Suprapubic skin (tissue), 4 donors: ENCODE measurements at places on chromosomes 3 and 15.

- DNase-seq: no peak
Measured at GRCh38 chr3:188362405-188362831, 208.5 kb downstream of the LPP start.

- no peak for DNase-seq
Measured at GRCh38 chr3:183762304-183762703, 63.1 kb downstream of the MAP6D1 start.

DNA sequence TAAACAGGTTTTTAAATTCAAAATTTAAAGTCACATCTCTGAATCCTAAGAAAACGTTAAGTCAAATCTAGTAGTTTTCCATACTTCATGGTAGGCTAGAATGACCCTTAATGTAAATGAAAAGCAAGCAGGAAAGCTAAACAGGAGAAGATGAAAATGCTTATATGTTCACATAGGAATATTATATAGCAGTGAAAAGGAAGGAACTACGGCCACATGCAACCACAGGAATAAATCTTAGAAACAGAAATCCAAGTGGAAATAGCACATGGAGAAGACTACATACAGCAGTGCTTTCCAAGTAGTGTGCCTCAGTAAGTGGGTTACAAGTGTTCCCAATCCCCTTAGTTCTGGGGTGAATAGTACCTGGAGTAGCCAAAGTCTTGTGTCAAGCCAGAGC lies 296.2 kb downstream of the FHIT start:
- DNase-seq: no peak

- DNase-seq: no peak
Measured at GRCh38 chr3:33016846-33017405, 65.5 kb downstream of the CCR4 start.

DNA sequence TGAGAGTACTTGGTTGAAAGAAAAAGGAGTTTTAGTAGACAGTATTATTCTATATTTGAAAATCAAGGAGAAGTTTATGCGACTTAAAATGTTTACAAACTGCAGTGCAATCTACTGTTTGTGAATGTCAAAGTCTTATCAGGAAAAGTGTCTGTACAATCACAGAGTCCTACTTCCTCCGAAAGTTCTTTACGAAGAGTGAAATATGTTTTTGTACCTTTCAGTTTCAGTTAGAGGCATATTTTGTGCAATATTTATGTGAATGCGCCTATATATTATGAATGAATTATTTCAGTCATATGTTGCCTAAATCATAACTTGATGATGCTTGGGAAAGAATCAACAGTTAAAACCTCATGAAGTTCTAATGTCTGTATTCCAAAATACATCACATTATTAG lies 31.5 kb downstream of the NGRN start:
- DNase-seq: no peak

DNA sequence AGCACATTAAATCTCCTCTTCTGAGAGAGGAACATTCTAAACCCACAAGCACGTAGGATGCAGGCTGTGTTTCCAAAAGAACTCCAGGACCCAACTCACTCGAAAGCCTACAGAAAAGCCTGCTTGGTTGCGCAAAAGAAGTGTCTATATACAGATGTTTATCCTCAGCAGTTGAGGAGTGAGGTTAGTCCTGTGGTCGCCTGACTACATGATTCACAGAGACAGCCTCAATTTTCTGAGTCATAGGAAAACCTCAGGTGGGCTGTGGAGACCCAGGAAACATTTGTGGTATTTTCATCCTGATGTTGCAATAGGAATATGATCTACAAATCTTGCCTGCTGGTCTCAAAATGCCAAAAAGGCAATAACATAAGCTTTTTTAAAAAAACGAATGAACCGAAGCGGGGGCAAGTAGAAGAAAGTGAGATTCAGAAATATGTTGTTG lies 183.8 kb upstream of the THRB start:
- DNase-seq: no peak

GRCh38 chr15:92603278-92603677 lies 52.3 kb downstream of the FAM174B start:
- DNase-seq: no peak

DNA sequence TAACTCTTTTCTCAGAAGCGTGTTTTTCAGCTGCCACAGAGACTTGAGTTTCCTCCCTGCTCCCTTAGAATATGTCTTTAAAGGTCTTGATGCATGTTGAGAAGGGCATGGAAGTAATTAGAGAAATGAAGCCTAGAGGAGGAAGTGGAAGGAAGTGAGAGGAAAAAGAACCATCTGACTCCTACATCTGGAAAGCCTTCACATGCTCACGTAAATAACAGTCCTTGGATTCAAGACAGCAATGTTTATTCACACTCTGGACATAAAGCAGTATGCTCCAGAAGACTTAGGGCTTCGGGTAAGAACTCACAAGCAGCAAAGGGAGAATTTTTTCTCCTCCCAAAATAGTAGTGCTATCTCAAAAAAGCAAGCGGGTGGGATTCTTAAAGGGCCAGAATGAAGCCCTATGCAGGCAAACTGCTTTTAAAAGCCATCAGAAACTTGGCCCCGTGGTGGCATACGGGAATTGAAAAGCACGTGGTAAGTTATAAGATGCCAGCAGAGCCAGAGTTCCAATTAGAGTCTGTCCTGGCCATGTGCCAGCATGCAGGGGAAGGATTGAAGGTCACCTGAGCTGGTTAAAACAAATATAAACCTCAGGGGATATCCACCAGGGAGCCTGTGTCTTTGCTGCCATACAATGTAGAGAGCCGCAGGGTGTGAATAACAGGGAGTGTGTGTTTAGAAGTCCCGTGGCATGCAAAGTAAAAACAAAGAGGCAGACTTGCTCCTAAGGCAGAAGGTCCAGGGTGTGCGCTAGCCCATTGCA lies 380.8 kb upstream of the NDN start:
- no peak for DNase-seq

DNA sequence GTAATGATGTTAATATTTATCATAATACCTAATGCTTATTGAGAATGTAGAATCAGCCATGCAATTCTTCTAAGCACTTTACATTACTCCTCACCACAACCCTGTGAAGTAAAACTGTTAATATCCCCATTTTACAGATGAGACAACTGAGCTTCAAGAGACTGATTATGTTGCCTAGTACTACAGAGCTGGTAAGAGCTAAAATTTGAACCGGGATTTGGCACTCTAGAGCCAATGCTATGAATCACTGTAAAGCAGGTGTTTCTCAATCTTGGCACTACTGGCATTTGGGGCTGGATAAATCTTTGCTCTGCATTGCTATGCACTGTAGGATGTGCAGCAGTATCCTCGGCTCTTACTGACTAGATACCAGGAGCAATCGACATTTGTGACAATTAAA lies 367.7 kb downstream of the MAGI1 start:
- DNase-seq: no peak

- DNase-seq: no peak
Measured at GRCh38 chr3:178483704-178484103, 52.5 kb upstream of the KCNMB2 start.

DNA sequence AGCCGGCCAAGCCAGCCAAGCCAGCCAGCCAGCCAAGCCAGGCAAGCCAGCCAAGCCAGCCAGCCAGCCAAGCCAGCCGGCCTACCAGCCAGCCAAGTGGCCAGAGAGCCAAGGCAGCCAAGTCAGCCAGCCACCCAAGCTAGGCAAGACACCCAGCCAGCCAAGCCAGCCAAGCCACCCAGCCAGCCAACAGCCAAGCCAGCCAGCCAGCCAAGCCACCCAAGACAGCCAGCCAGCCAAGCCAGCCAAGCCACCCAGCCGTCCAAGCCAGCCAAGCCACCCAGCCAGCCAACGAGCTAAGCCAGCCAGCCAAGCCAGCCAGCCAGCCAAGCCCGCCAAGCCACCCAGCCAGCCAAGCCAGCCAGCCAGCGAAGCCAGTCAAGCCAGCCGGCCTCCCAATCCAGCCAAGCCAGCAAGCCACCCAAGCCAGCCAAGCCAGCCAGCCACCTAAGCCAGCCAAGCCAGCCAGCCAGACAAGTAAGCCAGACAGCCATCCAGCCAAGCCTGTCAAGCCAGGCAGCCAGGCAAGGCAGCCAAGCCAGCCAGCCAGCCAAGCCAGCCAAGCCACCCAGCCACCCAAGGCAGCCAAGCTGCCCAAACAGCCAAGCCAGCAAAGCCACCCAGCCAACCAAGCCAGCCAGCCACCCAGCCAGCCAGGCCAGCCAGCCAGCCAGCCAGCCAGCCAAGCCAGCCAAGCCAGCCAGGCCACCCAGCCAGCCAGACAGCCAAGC lies 200.5 kb downstream of the GOLGA6L6 start:
- peak; percentile 94 for DNase-seq

DNA sequence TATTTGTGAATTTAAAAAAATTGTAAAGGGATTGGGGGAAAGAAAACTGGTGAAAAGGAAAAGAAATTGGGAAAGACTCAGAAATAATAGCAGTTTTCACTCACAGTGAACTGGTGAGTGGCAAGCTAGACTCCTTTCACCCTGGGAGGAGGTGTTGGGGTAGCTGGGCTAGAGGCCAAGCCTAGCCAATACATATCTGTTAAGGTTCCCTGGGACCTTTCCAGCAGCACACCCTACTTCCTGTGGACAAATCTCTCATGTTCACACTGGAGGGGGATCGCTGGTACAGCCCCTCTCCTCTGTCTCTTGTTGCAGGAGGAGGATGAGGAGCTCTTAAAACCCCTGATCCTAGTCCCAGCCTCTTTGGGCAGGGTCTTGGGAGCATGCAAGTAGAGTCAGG lies 3.7 kb upstream of the RPP25 start:
- no peak for DNase-seq

DNA sequence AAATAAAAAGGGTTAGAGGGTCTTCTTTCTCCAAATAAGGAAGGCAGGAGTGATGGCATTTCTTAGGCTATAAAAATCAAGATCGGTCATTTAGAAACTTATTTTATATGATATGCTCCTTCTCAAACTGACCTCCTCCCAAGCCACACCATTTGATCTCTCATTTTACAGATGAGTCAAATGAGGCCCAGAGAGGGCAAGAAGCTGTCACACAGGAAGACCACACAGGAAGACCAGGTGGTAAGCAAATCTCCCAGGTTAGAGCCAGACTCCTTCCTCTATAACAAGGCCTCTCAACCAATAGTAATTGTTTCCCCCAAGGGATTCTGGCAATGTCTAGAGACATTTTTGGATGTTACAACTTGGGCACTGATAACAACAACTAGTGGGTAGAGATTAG lies 13.8 kb downstream of the TLE3 start:
- DNase-seq: no peak

DNA sequence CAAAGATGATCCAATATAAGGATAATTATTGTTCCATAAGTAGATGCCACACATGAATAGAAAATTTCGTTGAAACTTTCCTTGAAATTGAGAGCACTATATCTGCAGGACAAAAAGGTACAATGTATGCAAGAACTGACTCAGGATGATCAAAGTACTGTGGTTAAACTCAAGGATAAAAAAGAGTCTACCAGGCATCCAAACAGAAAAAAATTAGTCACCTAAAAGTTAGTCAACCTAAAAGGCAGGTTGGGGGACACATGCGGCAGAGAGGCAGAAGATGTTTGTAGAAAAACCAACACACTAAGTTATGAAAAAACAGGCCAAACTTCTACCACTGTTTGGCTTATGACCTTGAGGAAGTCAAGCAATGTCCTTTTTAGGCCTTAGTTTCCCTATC lies 68.7 kb downstream of the GSK3B start:
- no peak for DNase-seq
